ENCODE measurements at places on chromosomes 3 and 15.
A peak's percentile ranks its signal among the peaks of the same experiment; 100 is the strongest.

DNA sequence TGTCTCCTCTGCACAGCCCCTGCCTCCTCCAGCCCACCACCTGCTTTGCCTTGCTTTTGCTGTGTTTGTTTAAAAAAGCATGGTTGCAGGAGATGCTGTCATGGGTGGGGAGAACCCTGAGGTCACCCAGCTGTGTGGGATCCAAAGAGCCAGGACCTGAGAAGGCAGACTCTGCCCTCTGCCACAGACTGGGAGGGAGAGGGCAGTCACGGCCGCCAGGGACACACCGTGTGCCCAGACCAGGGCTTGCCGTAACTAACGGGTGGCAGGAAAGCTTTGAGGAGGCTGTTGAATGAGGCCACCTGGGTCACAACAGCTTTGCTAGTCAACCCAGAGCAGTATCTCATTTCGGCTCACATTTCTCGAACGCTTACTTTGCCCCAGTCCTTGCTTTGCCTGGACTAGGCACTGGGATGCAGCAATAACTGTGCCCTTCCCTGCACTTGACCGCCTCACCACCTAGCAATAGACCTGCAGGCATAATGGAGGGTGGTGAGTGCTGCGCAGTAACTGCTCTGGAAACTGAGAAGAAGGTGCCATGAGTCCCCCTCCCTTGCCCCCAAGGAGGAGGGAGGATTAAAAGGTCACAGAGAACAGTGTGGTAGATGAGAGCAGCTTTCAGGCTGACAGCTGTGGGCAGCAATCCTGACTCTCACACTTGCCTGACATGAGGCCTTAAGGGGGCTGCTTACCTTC is 55.0 kb upstream of the CTDSPL start:
- DNase-seq, result no peak

- DNase-seq, result no peak
These were observed 39.4 kb downstream of the CD200 start for GRCh38 chr3:112372396-112372795.

GRCh38 chr3:72255791-72256559 is 471.0 kb upstream of the PROK2 start:
- peak; percentile 38 for DNase-seq

DNA sequence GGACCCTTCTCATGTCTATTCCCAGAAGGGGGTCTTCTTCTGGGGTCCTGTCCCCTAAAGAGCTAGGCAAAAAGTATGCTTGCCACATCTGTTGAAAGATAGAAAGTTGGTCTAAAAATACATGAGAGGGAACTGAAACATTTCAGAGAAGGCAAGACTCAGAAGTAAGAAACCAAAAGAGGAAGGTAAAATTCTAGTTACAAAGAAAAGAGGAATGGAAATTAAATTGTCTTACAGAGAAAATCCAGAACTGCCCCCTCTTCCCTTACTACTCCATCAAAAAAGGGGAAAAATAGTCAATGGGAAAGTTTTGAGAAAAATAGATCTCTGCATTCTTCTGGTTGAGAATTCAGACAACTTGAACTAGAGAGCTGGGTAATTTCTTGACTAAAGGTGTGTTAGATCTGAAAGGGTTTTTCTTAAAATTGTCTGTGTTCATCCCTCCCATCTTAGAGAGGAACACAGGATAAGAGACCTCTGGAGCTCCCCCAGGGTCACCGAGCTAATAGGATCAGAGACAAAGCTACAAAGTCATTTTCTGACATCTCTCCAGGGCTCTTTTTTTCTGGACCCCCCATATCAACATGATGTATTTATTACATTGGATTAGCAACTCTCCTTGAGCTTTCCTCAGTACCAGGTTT is 32.3 kb upstream of the CCR2 start:
- no peak for DNase-seq

DNA sequence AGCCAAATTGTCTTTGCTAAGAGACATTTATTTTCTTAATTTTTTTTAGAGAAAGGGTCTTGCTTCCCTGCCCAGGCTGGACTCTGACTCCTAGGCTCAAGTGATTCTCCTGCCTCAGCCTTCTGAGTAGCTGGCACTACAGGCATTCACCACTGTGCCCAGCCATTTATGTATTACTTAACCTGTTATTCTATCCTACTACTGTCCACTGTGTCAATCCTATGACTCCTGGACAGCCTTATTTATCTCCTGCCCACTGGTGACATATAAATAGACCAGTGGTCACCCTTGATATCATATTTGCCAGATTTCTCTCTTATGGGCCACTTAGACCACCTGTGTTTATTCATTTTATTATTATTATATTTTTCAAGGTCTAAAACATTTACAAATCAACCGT is 161.4 kb downstream of the ROBO1 start:
- DNase-seq, result no peak

GRCh38 chr15:80721476-80721875 is 26.4 kb downstream of the ABHD17C start:
- no peak for DNase-seq

GRCh38 chr3:175349168-175349567 is 490.0 kb downstream of the NAALADL2 start:
- no peak for DNase-seq

- DNase-seq, result no peak
These were observed 470.9 kb downstream of the RBMS3 start for GRCh38 chr3:29751647-29752314.

- DNase-seq, result no peak
These were observed 28.9 kb downstream of the NR2C2 start for GRCh38 chr3:14976317-14976716.

GRCh38 chr3:52844290-52844975 is 9.6 kb upstream of the MUSTN1 start:
- DNase-seq, result no peak

GRCh38 chr3:81003817-81004216 is 757.6 kb downstream of the GBE1 start:
- no peak for DNase-seq

DNA sequence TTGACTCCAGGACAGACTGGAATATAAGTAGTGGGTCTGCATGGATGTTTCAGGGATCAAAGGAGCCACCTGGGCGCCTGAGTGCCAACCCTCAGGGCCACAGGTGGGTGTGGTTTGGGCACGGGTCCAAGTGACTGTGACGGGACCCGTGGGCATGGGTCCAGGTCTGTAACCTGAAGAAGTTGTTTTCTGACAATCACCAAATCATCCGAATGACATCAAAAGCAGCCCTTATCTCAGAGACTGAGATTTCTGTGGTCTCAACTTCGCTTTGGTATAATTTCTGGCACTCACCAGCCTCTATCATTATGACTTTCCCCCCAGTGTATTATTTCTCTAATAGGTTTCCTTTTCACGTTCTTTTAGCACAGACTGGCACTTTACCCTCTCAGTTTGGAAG is 24.4 kb downstream of the RLBP1 start:
- DNase-seq, result no peak

GRCh38 chr3:30437171-30437601 is 169.2 kb upstream of the TGFBR2 start:
- DNase-seq, result no peak

- DNase-seq, result no peak
These were observed 118.1 kb downstream of the EDEM1 start for GRCh38 chr3:5305684-5305989.

GRCh38 chr3:11607816-11608215 is 35.9 kb downstream of the VGLL4 start:
- DNase-seq, result no peak

GRCh38 chr3:178479446-178479845 is 56.8 kb upstream of the KCNMB2 start:
- DNase-seq, result no peak

GRCh38 chr3:183212565-183212964 is 40.5 kb upstream of the B3GNT5 start:
- no peak for DNase-seq

DNA sequence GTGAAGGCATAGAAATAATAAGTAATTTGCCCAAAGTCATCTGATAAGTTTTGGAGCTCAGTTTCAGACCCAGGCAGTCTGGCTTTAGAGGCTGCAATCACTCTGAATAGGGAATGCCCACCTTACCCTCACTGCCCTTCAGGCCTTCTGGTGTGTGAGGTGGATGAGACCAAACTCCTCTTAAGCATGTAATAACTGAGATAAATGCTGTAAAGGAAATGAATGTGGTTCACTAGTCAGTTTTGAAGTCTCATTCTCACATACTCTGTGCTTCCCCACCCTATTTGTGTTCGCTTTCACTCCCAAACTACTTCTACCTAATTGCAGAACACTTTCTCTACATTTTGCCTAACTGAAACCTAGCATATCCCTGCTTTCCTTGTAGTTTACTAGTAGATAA is 144.1 kb downstream of the FILIP1L start:
- DNase-seq, result no peak

GRCh38 chr3:134388788-134389485 is 14.7 kb upstream of the AMOTL2 start:
- no peak for DNase-seq

- DNase-seq, result no peak
These were observed 56.9 kb upstream of the FLNB start for GRCh38 chr3:57951066-57951882.

- DNase-seq, result no peak
These were observed 26.6 kb downstream of the EIF1B start for GRCh38 chr3:40336101-40336500.

DNA sequence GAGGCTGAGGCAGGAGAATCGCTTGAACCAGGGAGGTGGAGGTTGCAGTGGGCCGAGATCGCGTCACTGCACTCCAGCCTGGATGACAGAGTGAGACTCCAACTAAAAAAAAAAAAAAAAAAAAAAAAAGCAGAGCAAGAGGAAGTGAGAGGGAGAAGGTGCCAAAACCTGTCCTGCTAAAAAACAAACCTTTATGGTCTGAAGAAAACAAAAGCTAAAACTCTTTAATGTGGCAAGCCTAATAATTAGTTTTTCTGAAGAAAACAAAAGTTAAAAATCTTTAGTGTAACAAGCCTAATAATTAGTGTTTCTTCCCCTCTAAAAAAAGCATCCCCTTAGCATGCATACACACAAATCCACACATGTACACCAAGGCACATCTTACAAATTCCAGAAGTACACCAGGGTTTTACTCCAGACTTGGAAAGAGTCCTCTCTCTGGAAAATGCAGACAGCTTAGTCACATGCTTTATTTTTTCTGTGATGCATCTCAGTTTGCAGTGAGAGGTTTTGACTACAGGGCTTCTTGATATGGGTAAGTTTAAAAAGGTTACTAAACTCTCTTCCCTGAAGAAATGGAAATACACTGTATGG is 65.9 kb downstream of the HACD2 start:
- DNase-seq, result no peak

DNA sequence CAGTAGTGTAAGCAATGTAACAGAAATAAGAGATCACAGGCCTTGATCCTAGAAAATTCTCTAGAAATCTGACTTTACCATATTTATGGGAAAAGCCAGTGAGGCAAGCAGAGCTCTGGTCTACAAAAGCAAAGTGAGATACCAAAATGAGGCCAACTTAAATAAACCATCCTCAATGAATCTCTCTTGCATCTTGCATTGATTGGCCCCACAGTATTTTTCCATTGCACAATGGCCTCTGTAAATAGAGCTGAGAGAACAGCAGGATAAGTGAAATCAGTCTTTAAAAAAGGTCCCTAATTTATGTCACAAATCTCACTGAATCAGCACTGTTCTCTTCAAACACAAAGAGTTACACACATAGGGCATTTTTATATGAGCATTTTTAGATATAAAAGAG is 8.9 kb downstream of the CFAP20DC start:
- no peak for DNase-seq

DNA sequence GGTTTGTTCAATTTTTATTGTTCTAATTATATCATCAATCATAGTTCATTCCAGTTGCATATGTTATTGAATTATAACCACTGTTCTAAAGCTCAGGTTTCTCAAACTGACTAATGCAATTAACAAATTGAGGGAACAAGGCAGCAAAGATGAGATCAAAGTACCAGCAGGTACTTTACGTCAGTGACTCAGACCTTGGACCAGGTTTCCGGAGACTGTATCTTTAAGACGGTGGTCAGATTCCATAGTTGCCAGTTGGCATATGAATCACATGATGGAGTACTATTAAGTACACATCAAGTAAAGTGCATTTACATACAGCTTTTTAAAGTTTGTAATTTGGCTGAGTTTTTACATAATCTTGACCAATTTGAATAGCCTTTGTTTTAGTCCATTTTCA is 583.6 kb upstream of the ROBO2 start:
- DNase-seq, result no peak

GRCh38 chr3:195790901-195791300 is 20.8 kb downstream of the MUC4 start:
- no peak for DNase-seq

- DNase-seq, result no peak
These were observed 91.5 kb upstream of the ADAMTS17 start for GRCh38 chr15:100433304-100433703.

- DNase-seq, result no peak
These were observed 72.3 kb downstream of the PIAS1 start for GRCh38 chr15:68126396-68126795.

DNA sequence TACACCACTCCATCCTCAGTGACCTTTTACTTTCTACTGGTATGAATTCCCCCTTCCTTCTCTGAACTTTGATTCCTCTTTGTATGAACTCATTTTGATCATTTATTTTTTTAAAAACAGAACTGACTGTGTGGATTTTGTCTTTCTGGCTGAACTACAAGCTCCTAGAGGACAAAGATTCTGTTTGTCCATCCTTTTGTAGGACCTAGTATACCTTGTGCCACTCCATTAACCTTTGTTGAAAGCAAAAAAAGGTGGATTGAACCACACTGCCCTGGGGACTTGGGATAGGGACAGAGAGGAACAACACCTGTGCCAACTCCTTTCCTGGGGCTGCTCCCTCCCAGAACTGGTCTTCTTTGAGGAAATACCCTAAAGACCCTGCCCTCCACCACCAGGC is 23.6 kb downstream of the FSTL1 start:
- no peak for DNase-seq

DNA sequence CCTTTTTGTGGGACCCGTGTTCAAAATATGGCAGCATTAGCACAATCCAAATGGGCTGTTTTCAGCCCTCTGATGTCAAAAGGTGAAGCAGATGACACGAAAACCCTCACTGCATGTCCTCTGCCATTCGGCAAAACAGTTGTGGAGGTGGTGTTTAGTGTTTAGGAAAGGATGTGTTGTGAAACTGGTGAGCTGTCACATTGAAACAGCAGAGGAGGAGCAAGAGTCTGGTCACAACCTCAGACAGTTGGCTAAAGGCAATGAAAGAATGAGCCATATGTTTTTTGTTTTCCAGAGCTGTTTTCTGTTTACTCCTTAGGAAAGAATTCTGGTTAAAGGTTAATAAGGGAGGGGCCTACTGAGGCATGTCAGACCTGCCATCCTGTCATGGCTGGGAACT is 140.7 kb downstream of the VPS8 start:
- no peak for DNase-seq

GRCh38 chr15:51621936-51622603 is 501 bp downstream of the DMXL2 start:
- peak; percentile 1 for DNase-seq

- DNase-seq, result peak; percentile 23
These were observed 35.2 kb downstream of the SLC6A20 start for GRCh38 chr3:45760878-45761711.

Data from central memory CD4-positive, alpha-beta T cell (primary cell).